Body of pancreas (tissue), 4 donors: ENCODE measurements at places on chromosomes 16 and 17. TPM values are rescaled to one million over a fixed set of nuclear protein-coding genes. Genes with fewer than 3 reads are reported as not detected.

- peak; percentile 90 for DNase-seq
- peak within 1 kb of the TSS; percentile 82 for H3K27ac ChIP-seq
- peak within 1 kb of the TSS; percentile 99 for H3K4me3 ChIP-seq
- no peaks in the 10 kb centered on the region for H3K27me3 ChIP-seq
- peaks cover 3% of the 10 kb centered on the region for H3K36me3 ChIP-seq
Measured at GRCh38 chr16:30075503-30076275, at the start of gene PPP4C. PPP4C (plus strand) TSS chr16:30075994; CDS start chr16:30076378, 384 bp downstream.

GRCh38 chr17:80212109-80212508 is 8.0 kb downstream of the SGSH start:
- H3K4me3 ChIP-seq = no peak overlapping the region
- peaks cover 7% of the 10 kb centered on the region for H3K36me3 ChIP-seq
- H3K27ac ChIP-seq = no peak overlapping the region
- no peak for DNase-seq
- no peaks in the 10 kb centered on the region for H3K27me3 ChIP-seq

GRCh38 chr17:38891441-38891840 is 21.6 kb downstream of the LASP1 start:
- no peak for DNase-seq
- no peak overlapping the region for H3K4me3 ChIP-seq
- H3K4me1 ChIP-seq = peaks cover 35% of the 10 kb centered on the region
- no peak overlapping the region for H3K27ac ChIP-seq
- no peaks in the 10 kb centered on the region for H3K27me3 ChIP-seq

GRCh38 chr17:57404795-57405490 is 148.6 kb downstream of the MSI2 start:
- H3K4me1 ChIP-seq = peaks cover 20% of the 10 kb centered on the region
- H3K36me3 ChIP-seq = no peaks in the 10 kb centered on the region
- DNase-seq = no peak
- no peak overlapping the region for H3K4me3 ChIP-seq
- no peaks in the 10 kb centered on the region for H3K27me3 ChIP-seq

DNA sequence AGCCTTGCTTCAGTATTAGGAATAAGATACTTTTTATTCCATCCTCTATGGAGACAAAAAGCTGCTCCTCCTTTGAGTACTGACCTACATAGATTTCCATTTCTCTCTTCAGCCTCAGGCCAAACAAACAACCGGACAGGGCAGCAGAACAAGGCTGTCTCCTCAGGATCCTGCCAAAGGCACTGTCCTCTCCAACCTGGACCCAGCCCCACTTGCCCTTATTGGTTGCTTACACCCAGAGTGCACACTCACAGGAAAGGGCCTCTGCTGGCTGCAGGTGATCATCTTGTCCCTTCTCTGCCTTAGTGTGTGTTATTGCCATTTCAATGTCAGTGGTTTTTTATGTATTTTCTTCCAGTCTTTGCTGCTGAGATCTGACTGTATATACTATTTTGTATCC is 26.6 kb downstream of the LIG3 start:
- H3K36me3 ChIP-seq = no peaks in the 10 kb centered on the region
- H3K27ac ChIP-seq = no peak overlapping the region
- no peaks in the 10 kb centered on the region for H3K4me1 ChIP-seq
- DNase-seq = no peak

DNA sequence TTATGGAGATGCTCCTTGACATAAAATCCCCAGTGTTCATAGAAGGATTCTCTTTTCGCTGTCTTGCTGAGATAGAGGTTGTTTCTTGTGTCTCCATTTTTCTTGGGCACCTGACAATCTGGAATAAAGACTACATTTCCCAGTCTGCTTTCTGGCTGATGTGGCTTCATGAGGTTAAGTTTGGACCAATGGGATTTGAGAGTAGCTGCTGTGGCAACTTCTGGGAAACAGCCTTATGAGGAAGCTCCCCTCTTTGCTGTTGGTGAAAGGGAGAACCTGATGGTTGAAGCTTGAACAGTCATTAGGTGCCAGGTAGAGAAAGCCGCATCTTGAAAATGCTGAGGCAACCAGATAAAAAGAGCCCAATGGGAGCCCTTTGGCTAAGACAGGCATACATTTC is 24.4 kb downstream of the HS3ST4 start:
- H3K27me3 ChIP-seq = no peaks in the 10 kb centered on the region
- H3K36me3 ChIP-seq = no peaks in the 10 kb centered on the region
- H3K27ac ChIP-seq = no peak overlapping the region
- no peak overlapping the region for H3K4me3 ChIP-seq
- no peaks in the 10 kb centered on the region for H3K4me1 ChIP-seq

- H3K36me3 ChIP-seq = no peaks in the 10 kb centered on the region
- no peak overlapping the region for H3K27ac ChIP-seq
- no peak for DNase-seq
- H3K4me1 ChIP-seq = no peaks in the 10 kb centered on the region
Measured at GRCh38 chr16:9778849-9779248, 403.4 kb downstream of the GRIN2A start.

DNA sequence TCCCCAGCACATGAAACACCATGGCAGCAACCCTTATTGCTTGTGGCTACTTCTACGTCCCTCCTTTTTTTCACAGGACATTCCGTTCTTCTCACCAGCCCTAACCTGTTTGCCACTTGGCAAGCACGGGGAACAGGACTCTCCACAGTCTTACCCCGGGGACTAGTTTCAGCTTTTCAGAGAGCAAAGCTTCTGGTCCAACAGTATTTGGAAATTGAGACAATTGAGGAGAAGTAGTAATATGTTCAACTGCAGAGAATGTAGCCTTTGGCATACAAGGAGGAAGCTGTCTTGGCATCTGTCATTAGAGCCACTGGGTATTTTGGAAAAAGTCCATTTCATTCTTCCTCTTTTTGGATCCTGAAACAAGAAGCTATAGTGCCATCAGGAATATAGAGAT is 65.7 kb downstream of the MAP2K6 start:
- peak; percentile 11 for DNase-seq
- H3K36me3 ChIP-seq = no peaks in the 10 kb centered on the region
- H3K27ac ChIP-seq = no peak overlapping the region
- H3K4me1 ChIP-seq = peaks cover 26% of the 10 kb centered on the region
- no peaks in the 10 kb centered on the region for H3K27me3 ChIP-seq

DNA sequence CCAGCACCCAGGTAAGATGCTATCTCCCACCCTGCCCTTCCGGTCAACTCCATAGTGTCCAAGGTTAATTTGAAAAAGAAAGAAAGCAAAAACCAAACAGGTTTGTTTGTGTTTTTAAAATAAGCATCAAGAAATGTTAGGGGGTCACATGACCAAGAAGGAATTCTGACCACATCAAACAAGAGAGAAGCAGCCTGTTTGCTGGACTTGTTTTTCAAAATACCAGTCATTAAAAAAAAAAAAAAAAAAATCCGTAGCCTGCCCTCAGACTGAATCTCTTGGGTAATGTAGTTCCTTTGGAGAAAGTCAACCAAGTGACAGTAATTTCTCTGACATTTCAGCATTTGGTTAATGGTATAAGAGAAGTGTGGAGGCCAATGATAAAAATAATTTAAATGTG is 38.4 kb downstream of the HNF1B start:
- H3K27me3 ChIP-seq = no peaks in the 10 kb centered on the region
- no peak overlapping the region for H3K27ac ChIP-seq
- peaks cover 51% of the 10 kb centered on the region for H3K4me1 ChIP-seq
- no peaks in the 10 kb centered on the region for H3K36me3 ChIP-seq
- DNase-seq = no peak
- H3K4me3 ChIP-seq = no peak overlapping the region

GRCh38 chr17:60423865-60424264 is 1.6 kb downstream of the CHCT1 start:
- H3K27ac ChIP-seq = no peak overlapping the region
- H3K4me3 ChIP-seq = no peak overlapping the region
- H3K4me1 ChIP-seq = peaks cover 10% of the 10 kb centered on the region
- DNase-seq = no peak
- no peaks in the 10 kb centered on the region for H3K27me3 ChIP-seq

DNA sequence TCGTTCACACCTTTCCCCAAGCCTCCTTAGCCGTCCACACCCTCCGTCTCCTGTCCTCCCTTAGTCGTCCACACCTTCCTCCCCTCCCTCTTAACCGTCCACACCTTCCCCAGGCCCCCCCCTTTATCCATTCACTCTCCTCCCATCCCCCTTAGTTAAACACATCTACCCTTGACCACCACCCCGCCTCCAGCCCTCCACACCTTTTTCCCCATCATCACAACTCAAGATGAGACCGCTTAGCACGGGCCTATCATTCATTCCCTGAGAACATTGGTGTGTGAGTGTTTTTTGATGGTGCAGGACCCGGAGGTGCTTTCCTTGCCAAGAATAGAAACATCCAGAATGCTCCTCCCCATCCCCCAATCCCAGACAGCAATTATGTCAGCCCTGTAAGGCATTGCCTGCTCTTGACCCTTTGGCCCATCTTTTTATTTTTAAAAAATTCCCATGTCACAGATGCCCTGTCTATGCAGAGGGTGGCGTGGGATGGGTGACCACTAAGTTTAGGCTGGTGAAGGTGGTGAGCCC is 1.4 kb downstream of the TENT4B start:
- no peaks in the 10 kb centered on the region for H3K27me3 ChIP-seq
- peak overlapping the region; percentile 90 for H3K4me3 ChIP-seq
- H3K27ac ChIP-seq = peak overlapping the region; percentile 64
- peaks cover 38% of the 10 kb centered on the region for H3K4me1 ChIP-seq
- no peaks in the 10 kb centered on the region for H3K36me3 ChIP-seq

DNA sequence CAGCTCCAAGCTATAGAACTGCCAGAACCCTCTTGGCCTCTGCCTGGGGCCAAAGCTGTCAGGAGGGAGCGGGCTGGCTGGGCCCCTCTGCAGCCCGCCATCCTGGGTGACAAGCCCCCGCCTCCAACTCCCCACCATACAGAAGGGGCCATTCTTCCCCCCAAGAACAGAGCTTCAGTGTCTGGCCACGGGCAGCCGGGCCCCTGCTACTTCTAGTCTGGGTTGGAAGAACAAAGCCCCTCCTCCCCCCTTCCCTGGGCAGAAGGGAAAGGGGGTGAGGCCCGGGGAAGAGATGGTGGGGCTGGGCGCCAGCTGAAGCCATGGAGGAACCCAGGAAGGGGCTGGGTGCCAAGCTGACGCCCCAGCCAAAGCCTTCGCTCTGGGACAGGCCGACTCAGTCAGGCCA is 9.0 kb downstream of the NAT9 start:
- H3K36me3 ChIP-seq = no peaks in the 10 kb centered on the region
- H3K27ac ChIP-seq = peak overlapping the region; percentile 87
- H3K4me1 ChIP-seq = peaks cover 73% of the 10 kb centered on the region
- DNase-seq = no peak
- no peaks in the 10 kb centered on the region for H3K27me3 ChIP-seq
- no peak overlapping the region for H3K4me3 ChIP-seq

- no peak overlapping the region for H3K4me3 ChIP-seq
- H3K4me1 ChIP-seq = no peaks in the 10 kb centered on the region
- no peak for DNase-seq
- H3K27ac ChIP-seq = no peak overlapping the region
Measured at GRCh38 chr17:50240851-50241250, 33.4 kb upstream of the TMEM92 start.

DNA sequence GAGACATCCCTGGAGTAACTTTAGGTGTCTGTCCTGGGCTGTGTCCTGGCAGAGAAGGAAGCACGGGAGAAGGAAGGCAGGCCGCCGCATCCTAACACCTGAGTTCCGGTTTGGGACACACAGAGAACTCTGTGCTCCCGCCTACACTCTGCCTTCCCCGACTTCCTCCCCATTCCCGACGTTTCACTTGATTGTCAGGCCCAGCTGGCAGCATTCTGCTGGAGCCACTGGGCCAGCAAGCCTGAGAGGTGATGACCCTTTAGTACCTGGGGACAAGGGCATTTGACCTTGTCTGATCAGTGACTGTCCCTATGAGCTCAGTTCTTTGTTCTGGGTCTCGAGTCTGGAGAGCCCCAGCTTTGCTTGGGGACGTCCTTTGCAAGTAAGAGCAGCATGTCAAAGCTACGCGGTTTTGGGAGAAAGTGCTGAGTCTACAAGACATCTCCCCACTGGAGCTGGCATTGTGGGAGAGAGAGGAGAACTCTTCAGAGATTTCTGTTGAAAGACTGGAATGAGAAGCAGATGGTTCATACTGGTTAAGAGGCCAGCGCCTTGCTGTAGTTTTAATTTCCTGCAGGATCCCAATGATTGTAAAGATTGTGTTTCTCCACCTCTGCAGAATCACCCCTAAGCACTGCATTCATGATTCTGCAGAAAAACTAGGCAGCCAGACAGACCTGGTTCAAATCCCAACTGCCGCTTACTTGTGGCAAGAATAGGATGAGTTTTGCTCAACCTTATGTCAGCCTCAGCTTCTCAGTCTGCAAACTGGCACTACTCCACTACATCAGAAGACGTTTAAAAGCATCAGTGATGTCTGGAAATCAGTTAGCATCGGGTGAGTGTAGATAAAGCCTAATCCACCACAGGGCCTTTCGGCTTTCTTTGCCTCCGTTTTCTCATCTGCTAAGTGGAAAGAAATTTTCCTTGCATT is 20.6 kb downstream of the ABAT start:
- H3K36me3 ChIP-seq = no peaks in the 10 kb centered on the region
- no peak overlapping the region for H3K27ac ChIP-seq
- H3K4me3 ChIP-seq = no peak overlapping the region

- H3K4me1 ChIP-seq = peaks cover 47% of the 10 kb centered on the region
- peak within 1 kb of the TSS; percentile 99 for H3K27ac ChIP-seq
- peaks cover 14% of the 10 kb centered on the region for H3K36me3 ChIP-seq
- H3K27me3 ChIP-seq = no peaks in the 10 kb centered on the region
- peak; percentile 90 for DNase-seq
- H3K4me3 ChIP-seq = peak within 1 kb of the TSS; percentile 85
Measured at GRCh38 chr17:76737676-76738467, at the start of gene MFSD11. MFSD11 (plus strand) TSS chr17:76738119; CDS start chr17:76738353, 234 bp downstream.

- H3K4me3 ChIP-seq = no peak overlapping the region
- H3K27me3 ChIP-seq = no peaks in the 10 kb centered on the region
- H3K36me3 ChIP-seq = no peaks in the 10 kb centered on the region
- DNase-seq = no peak
- no peak overlapping the region for H3K27ac ChIP-seq
Measured at GRCh38 chr17:81533339-81534141, 5.4 kb downstream of the FSCN2 start.

- H3K27me3 ChIP-seq = no peaks in the 10 kb centered on the region
- H3K4me1 ChIP-seq = no peaks in the 10 kb centered on the region
- no peak for DNase-seq
- H3K27ac ChIP-seq = no peak overlapping the region
- H3K4me3 ChIP-seq = no peak overlapping the region
Measured at GRCh38 chr17:34547453-34548063, 31.8 kb upstream of the TMEM132E start.

FA2H gene
- total RNA-seq = 5.4 TPM

HS3ST2 gene
- total RNA-seq = 0.33 TPM

MYL11 gene
- not detected for total RNA-seq

CCL8 gene
- not detected for total RNA-seq

CRYBA1 gene
- total RNA-seq = not detected

DHODH gene
- total RNA-seq = 4.4 TPM

SEPTIN1 gene
- total RNA-seq = 0.33 TPM

SPATA32 gene
- 1.0 TPM for total RNA-seq

RND2 gene
- total RNA-seq = 0.52 TPM
